ENCODE measurements at places on chromosomes 4 and X.

- DNase-seq: no peak
These were observed 40.4 kb upstream of the PROM1 start for GRCh38 chr4:16124232-16124631.

DNA sequence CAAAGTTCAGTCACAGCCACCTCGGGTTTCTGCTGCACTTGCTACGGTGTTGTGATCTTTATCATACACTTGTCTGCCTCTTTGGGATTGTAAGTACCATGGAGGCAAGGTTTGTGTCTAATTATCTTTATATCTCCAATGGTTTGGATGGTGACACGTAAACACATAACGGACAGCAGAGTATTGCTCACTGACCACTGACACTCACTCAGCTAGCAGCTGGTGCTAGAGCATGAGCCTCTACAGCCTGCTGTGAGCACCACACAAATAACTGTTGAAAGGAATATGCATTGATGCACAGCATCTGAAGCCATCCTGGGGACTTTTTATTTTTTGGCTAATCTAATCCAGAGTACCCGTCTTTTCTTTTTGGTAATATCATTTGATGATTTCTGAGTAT lies 156.0 kb downstream of the DCLK2 start:
- no peak for DNase-seq

DNA sequence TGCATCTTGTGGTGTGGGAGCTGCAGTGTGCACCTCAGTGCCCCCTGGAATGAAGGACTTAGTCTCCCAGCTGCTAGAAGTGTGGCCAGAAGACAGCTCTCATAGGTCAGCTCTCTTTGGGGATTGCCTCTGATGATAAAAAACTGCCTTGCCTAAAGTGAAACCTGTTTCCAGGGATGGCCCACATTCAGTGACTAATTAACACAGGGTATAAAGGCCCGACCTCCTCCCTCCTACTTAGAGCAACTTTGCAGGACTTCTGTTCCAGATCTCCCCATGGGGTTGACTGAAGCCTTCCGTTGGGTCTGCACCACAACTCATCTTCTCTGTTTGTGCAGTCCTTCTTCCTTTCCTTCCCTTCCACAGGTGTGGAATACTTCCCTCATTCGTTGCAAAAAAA lies 53.2 kb downstream of the SPINK2 start:
- DNase-seq: no peak

DNA sequence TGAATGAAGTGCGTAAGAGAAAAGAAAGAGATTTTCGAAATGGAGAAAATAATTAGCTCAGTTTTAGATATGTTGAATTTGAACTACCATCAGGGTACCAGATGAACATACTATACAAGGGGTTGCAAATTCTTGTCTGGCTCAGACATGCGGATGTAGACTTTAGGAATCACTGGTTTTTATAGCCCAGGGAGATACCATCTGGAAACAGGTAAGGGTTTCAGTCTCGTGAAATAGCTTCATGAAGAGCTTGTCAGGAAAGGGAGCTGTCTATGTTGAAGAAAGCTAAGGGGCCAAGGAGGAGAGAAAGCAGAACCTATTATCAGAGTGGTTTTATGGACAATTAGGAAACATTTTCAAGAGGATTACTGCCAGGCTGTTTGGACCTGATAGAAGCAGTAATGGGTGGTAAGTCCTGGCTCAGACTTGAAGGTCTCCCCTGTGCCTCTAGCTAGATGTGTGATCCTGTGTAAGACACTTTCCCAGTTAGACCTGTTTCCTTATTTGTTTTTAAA lies 6.7 kb downstream of the RAB9A start:
- no peak for DNase-seq

DNA sequence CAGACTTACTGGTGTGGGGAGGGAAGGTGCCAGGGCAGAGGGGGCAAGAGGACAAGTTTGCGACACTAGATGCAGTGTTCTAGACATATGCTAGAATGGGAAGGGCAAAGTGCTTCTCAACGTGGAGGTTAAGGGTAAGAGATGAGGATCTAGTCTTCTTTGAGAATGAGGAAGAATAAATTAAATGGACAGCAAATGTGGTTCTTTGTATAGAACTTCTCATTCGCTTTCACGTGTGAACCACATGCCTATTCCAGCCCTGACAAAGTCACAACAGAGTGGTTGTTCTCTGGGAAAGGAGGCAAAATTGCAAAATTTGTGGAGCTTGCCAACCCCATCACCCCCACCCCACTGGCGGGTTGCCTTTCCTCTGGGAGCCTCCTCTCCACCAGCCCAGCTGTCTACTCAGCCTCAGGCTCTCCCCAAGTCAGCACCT lies 1.5 kb upstream of the ANXA5 start:
- no peak for DNase-seq

DNA sequence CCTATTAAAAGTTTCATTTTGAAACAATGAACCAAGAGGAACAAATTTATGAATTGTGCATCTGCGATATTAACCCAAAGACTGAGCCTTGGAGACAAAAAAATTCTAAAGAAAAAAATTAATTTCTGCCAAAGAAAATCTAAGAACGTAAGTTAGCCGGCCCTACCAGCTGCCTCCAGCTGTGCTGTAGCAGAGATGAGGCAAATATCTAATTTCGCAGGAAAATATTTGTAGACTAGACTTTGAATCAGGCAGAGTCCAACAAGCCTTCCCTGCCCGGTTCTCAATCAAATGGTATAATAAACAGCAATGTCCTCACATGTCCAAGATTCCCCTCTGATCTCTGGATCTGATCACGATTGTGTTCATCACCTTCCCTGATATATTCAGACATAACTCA lies 21.2 kb upstream of the SMIM20 start:
- no peak for DNase-seq

GRCh38 chrX:10728806-10729389 lies 108.5 kb upstream of the MID1 start:
- DNase-seq: no peak

- DNase-seq: no peak
These were observed 46.0 kb upstream of the TMEM184C start for GRCh38 chr4:147571036-147571770.

- DNase-seq: no peak
These were observed 124.3 kb downstream of the RAB28 start for GRCh38 chr4:13359809-13360208.

DNA sequence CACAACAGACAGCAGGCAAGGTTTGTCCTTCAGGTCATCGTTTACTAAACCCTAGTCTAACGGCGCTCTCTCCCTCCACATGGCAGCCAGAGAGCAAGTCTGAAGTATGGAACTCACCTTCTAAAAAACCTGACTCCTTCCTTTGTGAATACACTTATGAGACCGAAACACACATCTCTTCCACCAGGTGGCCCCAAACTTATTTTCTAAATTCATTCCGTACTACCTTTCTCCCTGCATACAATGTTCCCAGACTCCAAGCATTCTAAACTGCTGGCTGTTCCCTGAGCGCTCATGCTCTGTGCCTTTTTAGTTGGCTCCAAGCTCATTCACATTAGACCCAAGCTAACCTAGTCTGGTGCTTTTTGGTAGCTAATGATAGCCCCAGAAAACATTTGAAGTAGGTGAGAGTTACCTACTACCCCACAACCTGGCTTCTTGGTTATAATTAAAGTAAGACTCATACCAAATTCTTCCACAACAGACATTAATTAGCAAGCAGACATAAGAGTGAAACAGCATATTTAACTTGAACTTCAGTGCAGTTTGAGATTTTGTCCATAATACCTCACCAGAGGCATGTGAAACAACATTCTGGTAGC lies 67.6 kb upstream of the DCLK2 start:
- peak; percentile 39 for DNase-seq

DNA sequence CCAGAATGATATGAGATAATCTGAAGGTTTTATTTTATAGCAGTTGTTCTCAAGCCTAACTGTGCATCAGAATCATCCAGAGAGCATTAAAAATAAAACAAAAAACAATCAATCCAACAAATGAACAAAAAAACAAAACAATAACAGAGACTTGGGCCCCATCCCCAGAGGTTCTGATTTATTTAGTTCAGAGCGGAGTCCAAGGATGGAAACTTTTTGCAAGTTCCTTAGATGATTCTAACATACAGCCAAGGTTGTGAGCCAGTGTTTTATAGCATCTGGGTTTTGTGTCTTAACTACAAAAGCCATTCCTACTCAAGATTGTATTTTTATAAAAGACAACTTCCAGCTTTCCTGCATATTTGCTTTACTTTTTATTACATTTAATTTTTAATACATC lies 59.4 kb upstream of the GRPR start:
- no peak for DNase-seq

DNA sequence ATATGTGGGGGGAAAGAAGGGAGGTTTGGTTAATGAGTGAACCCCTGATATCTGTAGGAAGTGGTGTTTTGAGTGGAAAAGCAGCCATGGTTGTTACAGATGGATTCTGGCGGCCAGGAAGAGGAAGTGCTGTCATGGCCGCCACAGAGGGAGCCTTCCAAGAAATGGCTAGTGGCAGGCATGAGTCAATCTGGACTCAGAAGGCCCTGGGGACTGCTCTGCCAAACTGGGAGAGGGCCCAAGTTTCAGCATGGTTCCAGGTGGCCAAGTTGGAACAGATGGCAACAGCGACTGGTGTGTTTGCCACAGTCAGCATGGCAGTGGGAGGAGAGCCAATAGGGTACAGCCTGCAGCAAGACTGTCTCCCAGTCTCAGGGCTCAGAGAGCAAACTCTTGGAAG lies 32.5 kb downstream of the ETDB start:
- no peak for DNase-seq
